Esophagus squamous epithelium (tissue), 5 donors: ENCODE measurements at places on chromosomes 4 and X. TPM values are rescaled to one million over a fixed set of nuclear protein-coding genes. Genes with fewer than 3 reads are reported as not detected.

DNA sequence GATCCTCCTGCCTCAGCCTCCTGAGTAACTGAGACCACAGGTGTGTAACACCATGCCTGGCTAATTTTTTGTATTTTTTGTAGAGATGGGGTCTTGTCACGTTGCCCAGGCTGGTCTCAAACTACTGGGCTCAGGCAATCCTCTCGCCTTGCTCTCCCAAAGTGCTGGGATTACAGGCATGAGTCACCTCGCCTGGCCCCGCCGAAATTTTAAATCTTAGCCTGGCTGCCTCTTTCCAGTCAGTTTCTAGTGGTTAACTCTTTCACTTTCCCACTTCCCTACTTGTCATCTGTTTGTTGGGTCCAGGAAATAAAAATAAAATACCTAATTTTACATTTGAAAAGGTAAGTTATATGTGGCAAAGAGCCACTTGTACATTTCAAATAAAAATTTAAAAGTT, 62.4 kb downstream of the TMEM165 start:
- DNase-seq = no peak

GRCh38 chr4:76526585-76526990, 91.6 kb downstream of the SHROOM3 start:
- DNase-seq = no peak

DNA sequence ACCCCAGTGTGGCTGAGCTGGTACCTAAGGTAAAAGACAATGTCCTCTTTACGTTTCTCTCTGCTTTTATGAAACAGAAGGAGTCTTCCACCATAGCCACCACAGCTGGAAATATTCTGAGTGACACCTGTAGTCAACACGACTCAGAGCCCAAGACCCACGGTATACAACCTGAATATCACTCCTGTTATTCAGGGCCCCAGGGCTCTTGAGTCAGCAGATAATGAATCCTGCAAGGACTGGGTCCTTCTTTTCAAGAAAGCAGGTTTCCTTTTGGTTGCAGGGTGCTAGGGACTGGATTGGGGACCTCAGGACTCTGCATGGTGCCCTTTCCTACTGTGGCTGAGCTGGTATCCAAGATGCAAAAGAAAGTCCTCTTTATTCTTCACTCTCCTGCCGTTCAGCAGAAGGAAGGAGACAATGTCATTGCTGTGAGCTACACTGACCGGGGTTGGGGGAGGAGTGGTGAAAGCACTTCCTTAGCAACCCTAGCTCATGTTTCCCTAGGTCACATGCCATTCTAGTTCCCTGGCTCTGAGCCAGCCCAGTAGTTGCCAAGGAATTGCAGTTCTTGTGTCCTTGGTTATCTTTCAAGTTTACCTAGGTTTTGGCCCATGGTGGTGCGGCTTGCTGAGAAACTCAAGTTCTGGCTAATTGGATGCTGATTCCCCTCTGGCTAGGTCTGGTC, 23.7 kb upstream of the UNC5C start:
- DNase-seq = no peak

GRCh38 chrX:149504226-149504914, 736 bp downstream of the IDS start:
- DNase-seq = no peak

DNA sequence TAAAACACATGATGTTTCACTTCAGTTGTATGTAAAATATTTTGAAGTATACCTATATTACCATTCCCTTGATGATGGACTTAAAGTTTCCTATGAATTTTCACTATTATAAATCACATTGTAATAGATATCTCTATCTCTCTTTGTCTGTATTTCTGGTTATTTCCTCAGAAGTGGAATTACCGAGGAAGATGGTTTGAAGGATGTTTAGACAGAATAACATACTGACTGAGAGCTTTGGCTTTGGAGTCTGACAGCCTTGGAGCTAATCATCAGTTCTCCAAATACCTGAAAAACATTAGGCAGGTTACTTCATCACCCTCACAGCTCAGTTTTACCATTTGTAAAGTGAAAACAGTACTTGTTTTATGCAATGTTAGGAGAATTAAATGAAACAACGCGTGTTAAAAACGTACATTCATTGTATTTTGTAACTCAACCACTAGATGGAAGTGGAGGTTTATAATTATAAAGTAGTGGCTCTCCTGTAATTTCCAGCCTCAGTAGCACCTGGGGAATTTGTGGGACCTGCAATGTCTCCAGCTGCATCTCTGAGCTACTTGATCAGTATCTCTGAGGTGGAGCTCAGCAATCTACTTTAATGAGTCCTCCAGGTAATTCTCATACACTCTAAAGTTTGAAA, 14.3 kb downstream of the JCHAIN start:
- DNase-seq = no peak

- DNase-seq = no peak
These were observed 1393.3 kb downstream of the ARAP2 start for GRCh38 chr4:34850968-34851367.

Gene PDS5A
- total RNA-seq = 49.1 TPM

Gene DGAT2L6
- not detected for total RNA-seq

Gene SSX4
- not detected for total RNA-seq

Gene GAB1
- total RNA-seq = 37.6 TPM

Gene NAP1L5
- 2.7 TPM for total RNA-seq

Gene FATE1
- not detected for total RNA-seq
